Jurkat, Clone E6-1 (cell line): ENCODE measurements at places on chromosomes 5 and 9.

DNA sequence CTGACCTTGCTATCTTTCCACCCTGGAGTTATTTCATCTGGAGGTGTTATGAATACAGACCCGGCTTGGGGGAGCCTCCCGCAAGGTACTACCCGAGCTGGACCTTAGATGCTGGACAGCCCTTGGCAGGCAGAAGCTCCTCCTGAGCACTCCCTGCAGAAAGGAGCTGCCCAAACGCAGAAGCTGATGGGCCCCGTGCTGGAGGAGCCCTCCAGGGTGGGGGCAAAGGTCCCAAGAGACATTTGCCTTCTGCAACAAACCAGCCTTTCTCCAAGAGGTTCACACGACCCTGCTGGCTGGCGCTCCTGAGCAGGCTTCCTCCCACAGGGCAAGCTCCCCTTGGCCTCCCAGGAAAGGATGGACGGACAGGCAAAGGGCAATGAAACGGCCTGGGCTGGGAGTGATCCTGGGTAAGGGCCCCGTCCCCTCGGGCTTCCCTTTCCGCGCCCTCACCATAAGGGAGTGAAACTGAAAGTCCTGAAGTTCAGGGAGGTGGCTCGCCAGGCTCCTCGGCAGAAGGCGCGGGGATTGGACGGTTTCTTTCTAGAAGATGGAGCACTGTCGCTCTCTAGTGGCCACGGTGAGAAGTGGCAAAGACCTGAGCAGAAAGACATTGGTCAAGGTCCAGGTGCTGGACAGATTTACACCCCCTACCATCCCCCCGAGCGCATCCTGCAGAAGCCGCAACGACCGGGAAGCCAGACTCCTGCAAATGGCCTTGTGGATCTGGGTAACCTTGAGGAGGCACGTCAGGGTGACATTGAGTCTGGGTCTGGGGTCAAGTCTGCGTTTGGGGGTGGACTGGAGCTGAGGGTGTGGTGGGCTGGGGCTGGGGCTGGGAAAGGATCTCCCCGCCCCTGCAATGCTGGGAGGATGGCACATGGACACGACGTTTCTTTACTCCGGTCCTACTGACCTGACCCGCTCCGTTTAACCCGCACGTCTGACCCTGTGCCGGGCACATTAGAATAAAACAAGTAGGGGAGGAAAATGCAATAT is 56.4 kb downstream of the NEURL1B start:
- peak; percentile 75 for DNase-seq

DNA sequence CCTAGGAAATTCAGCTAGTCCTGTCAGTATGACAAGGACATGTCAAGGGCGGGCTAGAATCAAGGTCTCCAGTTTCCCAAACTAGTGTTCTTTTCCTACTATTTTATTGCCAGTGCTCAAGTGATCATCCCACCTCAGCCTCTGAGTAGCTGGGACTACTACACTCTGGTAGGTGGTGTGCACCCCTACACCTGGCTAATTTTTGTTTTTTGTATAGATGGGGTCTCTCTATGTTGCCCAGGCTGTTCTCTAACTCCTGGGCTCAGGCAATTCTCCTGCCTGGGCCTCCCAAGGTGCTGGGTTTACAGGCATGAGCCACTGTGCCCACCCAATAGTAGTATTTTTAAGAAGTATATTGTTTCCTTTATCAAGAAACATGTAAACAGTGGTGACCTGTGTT is 54.0 kb downstream of the C9orf85 start:
- DNase-seq = no peak

- DNase-seq = no peak
Measured at GRCh38 chr9:20573023-20573422, 49.3 kb downstream of the MLLT3 start.

DNA sequence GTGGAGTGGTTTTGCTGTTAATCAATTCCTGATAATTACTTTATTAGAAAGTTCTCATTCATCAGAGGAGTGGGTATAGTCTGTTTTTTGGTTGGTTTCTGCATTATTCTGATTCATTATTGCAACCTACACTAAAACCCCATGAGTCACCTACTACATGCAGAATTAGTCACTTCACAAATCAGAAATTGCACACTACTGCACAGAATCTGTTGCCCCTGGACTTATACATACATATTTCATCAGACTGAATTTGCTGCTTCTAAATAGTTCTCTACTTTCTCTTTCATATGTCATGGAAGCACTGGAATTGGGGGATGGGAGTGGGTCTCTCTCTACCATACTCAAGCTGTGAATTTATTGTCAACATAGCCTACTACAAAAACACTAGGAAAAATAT is 585.1 kb downstream of the DNAH5 start:
- no peak for DNase-seq

DNA sequence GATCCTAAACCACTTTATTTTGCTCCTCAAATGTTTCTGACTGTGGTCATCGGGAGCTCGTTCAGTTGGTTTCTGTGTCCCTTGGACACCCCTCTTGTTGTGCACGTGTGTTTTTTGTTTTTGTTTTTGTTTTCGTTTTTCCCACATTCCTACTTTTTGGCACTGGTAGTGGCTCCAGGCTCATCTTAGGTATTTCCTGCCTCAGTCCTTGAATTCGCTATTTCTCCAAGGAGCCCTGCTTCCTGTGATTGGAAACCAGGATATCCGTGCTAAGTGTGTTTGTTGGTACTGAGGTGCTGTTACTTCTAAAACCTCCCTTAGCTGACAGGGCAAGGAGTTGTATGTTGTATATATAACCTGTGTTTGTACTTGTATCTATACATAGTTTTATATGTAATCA is 5.9 kb downstream of the HMCN2 start:
- no peak for DNase-seq

- no peak for DNase-seq
Measured at GRCh38 chr9:135664801-135665794, 2.0 kb downstream of the LCN9 start.

- DNase-seq = no peak
Measured at GRCh38 chr9:124808246-124808956, 31.5 kb downstream of the OLFML2A start.

GRCh38 chr9:113516840-113517577 is 53.5 kb downstream of the RGS3 start:
- DNase-seq = peak; percentile 80

DNA sequence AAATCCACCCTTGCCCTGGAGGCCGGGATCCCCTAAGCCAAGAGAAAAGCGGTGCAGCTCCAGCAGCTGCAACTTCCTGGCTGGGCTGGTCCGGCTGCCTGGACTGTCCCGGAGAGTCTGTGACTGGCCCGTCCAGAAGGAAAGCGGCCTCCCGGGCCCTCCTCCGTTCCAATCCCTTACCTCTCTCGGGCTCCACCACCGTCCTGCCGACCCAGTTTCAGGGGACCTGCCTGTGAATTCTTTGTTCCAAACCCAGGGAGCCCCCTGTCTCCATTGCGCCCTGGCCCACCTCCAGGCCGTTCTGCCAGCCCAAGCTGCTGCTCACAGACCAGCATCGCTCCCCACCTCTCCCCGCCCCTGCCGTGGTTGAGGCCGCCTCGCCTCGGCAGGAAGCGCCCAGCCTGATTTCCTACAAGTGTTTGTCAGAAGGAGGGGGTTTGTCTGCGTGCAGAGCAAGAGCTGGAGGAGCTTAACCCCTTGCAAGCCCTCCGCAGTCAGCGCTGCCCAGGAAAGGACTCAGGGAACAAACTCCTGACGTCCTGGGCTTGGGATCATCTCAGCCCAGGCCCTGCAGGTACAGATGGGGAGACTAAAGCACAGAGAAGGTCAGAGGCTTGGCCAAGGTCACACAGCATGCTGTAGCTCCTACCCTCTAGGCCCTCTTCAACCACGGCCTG is at the start of gene AKNA:
AKNA (minus strand) TSS at position 303 of the 677 bp plus-strand sequence. CDS start 6,649 bp downstream, outside the sequence.
- DNase-seq = peak; percentile 88

DNA sequence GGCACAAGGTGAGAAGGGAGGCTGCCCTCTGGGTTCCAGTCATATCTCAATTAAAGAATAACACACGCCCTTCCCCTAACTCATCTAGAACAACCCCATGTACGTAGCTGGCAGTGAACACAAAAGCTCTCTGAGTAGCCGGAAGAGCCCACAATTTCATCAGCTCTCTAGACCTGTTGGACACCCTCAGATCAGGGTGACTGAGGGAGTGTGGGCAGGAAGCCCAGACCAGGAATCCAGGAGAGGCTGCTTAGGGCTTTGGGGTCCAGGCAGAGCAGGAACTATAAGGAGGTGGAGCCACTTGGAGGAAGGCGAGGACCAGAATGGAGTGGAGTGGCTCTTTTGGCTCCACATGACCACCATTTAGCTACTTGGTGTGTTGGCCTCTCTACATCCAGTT is 237.4 kb downstream of the NR3C1 start:
- DNase-seq = no peak

DNA sequence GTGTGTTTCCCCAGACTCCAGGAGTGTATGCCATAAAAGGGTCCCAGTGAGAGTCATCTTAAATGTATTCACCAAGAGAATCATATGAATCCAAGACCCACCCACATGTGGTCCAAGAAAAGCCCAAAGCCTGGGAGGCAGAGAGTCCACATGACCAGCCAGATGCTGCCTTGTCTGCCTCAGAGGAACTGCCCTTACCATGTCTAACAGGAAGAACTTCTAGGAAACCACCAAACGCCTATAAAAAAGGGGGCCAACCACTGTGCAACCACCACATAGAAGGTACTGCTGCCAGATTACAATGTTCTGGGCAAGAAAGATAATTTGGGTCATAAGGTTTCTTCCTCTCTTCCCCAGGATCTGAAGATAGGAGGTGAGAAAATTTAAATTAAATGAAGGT is 129.8 kb upstream of the SLC24A2 start:
- no peak for DNase-seq

DNA sequence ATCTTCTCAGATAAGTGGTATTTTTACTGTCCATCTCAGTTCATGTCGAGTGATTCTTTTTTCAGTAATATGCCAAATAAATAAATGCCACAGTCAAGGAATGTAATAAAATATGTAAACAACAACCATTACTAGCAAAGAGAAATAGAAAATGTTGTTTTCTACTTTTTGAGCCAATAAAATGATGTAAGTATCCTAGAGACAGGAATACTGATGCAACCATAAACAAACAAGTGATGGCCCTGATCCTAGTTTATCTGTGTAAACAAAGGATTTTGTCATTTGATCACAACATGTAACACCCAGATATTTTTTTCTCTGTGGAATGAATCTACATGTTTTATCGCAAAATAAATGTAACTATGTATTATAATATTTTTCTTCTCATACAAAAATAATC is 1852.8 kb downstream of the EFNA5 start:
- no peak for DNase-seq

GRCh38 chr9:109926421-109926869 is 146.4 kb downstream of the PALM2AKAP2 start:
- no peak for DNase-seq
